ENCODE measurements at places on chromosomes 5 and 9. TPM values are rescaled to one million over a fixed set of nuclear protein-coding genes. Genes with fewer than 3 reads are reported as not detected.

DNA sequence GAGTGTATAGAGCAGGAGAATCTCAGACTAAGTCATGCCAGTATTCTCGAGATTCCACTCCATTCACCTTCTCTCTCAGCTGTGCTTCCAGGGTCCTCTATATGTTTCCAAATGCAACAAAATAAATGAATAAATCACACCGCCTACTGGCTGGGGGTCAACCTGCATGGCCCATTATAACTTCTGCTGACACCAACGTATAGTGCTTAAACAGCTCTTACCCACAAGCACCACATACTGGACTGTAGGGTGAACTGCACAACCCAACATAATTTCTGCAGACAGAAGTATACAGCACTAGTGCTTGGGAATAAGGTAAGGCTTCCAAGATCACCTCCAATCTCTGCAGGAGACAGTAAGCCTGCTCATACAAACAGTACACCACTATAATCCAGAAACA is 33.1 kb upstream of the HTR4 start:
- no peak for DNase-seq

DNA sequence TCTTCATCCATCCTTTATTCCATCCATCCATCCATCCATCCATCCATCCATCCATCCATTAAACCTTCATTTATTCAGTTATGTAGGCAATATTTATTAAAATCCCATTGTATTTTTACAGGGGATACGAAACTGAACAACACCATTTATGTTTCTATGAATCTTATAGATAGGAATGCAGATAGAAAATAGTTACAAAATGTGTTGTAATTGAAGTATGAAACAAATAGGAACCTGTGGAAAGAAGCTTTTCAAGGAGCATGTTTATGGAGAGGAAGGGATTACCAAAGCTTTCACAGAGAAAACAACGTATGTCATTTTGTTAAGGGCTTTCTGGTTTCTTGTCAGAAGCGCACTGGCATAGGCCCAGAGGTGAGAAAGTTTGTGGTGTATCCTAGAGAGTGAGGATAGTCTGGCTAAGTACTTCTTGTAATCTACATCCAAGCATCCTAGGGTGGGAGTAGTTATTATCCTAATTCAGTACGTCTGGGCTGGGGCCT is 184.0 kb downstream of the CNTLN start:
- DNase-seq = no peak

GRCh38 chr5:8396756-8397155 is 527.8 kb downstream of the MTRR start:
- no peak for DNase-seq

DNA sequence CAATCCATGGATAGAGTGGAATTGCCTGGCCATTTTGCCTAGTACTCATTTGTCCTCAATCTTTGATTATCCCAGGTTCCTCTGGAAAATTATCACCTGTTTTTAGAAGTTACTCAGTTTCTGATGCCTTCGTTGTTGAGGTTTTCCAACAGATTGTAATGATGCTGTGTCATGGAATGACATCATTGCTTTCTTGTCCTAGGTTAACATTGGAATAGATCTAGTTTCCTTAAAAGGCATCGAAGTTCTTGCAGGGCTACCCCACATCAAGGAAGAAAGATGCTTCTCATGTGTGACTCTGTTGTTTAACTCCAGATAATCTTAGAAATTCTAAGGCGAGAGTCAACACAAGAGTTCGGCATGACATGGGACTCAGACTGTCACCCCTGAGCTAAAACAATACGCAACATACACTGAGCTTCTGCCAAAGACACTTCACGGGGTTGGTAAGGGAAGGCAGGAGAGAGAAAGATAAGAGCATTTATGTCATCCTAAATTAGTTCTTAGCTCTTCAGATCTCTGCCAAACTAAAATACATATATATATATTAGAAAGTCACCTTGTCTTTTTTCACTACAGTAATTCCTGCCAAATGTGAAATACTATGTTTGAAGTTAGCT is 293.2 kb upstream of the WWC1 start:
- DNase-seq = no peak

DNA sequence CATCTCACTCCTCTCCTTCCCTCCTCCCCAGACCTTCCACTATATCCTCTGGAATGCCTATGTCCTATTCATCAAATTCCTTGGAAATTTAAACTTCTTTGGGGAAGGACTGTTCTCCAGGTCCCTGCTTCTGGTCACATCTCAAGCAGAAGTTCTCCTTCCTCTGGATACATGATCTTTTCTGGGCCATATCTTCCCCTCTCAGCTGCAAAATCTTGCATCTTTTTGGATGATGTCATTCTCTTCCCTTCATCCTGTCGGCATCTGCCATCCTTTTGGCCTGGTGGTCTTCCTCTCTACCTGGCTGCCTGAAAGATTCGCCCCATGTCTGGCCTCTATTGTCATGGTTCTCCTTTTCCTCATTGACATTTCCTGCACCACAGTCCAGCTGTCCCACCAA is 5.2 kb upstream of the DIRAS2 start:
- DNase-seq = no peak

GRCh38 chr9:92140074-92140753 is 25.0 kb upstream of the SPTLC1 start:
- peak; percentile 91 for DNase-seq

DNA sequence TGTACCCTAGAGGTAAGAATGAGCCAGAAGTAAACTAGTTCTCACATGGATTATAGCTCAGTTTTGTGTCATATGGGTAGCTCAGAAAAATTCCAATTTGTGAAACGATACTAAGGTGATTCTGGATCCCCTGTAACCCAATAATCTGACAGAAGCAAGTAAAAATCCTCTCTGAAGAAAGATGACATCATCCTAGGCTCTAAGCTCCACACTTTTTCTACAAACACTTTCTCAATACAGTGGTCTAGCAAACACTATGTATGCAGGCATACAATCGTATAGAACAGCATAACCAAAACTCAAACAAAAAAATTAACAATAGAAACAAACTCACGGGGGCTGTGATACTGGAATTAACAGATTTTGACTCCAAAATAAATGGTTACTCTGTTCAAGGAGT is 26.7 kb upstream of the ZNF169 start:
- DNase-seq = no peak

DNA sequence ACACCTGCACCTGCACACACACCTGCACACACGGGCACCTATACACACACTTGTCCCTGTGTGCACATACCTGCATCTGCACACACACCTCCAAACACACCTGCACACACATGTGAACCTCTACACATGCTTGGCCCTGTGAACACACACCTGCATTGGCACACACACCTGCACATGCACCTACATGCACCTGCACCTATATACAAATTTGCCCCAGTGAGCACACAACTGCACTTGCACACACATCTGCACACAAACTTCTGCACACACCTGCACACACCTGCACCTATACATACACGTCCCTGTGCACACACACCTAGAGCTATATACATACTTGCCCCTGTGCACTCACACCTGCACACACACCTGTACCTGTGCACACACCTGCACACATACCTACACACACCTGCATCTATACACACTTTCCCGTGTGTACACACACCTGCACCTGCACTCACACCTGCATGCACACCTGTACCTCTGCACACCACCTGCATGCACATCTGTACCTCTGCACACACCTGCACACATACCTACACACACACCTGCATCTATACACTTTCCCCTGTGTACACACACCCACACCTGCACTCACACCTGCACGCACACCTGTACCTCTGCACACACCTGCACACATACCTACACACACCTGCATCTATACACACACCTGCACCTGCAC is 21.5 kb upstream of the LPCAT1 start:
- DNase-seq = peak; percentile 40

GRCh38 chr5:43191740-43192557 is at the start of gene NIM1K:
TSS of gene NIM1K (plus strand) at chr5:43192225. CDS start at chr5:43245776, 53,551 bp downstream.
- DNase-seq = no peak

DNA sequence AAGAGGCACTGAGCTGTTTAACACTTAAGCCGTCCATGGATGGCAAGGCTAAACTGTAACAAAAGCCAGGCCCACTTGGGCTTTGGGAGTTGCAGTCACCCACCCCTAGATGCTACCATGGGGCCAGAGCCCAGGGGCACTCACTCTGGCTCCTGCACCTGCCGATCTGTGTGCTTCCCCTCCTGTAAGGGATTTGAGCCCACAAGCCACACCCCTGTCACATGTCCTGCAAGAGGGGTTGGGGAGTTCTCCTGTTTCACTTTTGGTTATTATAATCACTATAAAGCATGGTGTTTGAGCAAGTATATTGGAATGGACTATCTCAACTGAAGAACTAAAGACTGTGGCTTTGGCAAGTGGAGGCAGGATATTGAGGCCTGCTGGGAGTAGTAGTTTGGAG is 14.0 kb upstream of the GPR151 start:
- DNase-seq = no peak

GRCh38 chr5:55530669-55531068 is 4.1 kb downstream of the PLPP1 start:
- no peak for DNase-seq

DNA sequence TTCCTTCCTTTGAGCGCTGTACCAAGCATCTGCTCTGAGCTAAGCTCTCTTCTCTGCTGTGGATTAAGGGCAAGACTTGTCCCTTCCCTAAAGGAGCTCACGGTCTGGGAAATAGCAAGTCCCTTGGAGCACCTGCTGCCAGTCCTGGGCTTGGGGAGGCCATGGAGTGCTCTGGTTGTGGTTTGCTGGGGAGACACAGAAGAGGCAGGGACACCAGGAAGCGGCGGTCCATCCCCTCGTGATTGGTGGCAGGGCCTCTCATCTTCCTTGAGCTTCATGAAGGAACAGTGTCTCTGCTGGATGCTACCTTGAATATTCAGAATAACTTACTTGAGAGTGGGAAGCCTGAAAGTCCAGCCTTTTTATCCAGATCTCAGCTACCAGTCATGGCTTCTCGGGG is 35.3 kb downstream of the COL5A1 start:
- DNase-seq = no peak

GRCh38 chr5:155884041-155884440 is 442.9 kb upstream of the SGCD start:
- no peak for DNase-seq

The SLC23A1 gene
- total RNA-seq = not detected

The ATG12 gene
- total RNA-seq = 51.2 TPM

The STK32A gene
- not detected for total RNA-seq

The SOHLH1 gene
- total RNA-seq = not detected
